Stimulated activated CD4-positive, alpha-beta T cell treated with anti-CD3 and anti-CD28 coated beads, Interleukin-1b, Interleukin-23, amount 100 ng/mL, for 1 hour (primary cell): ENCODE measurements at places on chromosomes 2 and 18.

GRCh38 chr2:231931481-231931915, 5.3 kb upstream of the NPPC start:
- no peak for DNase-seq

DNA sequence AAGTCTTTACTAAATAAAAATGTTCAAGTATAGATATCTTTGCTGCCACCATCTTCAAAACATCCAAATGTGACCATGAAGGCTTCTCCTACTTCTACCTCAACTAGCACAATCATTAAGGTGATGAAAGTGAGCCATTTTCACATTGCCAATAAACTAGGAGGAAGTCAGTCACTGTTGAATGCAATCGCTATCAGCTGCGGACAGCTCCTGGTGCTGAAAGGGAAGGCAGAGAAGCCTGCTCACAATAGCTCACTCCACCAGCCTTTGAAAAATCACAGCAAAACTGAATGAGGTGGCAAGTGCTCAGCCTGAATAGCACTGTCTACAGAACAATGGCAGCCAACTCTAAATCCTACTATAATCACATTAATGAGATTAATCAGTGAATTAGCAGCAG, 2.2 kb downstream of the MYT1L start:
- DNase-seq: no peak

GRCh38 chr2:17713291-17713690, 40.3 kb downstream of the SMC6 start:
- DNase-seq: no peak

GRCh38 chr18:76426737-76427305, 68.2 kb downstream of the ZNF516 start:
- DNase-seq: no peak

DNA sequence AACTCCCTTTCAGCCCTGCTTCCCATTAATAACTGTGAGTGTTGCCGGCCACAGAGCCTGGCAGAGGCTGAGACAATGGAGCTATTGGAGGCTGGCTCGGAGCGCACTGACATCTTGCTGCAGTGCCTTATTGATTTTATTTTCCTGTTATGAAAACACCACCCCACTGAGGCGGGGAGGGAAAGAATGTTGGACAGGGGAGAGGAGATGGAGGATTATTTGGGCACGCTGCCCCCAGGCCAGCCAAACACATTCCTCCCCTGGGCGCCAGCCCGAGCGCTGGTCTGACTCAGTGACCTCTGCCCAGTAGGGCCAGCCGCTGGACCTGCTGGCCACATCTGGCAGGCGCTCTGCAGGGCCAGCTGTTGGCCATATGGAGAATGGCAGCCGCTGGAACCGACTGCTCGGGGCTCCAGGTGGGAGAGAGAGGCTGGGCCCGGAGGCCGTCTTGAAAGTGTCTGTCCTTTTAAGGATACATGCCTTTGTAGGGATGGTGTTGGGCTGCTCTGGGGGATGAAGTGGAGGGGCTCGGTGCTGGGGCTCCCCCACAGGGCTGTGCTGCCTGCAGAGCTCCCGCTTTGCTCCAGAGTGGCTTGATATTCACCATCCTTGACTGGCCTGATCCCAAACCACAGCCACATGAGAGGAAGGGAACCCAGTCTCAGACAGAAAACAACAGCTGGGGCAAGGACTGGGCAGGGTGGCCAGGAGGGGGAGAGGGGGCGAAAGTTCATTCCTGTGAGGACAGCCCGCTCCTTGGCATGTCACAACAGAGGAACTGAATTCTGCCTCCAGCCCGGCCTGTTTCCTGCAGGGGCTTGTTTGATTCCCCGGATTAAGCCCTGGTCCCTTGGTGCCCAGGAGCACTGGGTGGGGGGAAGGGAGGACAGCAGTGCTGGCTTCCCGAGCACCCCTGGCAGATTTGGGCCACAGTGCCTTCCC, 179.0 kb downstream of the KLHL29 start:
- DNase-seq: no peak

GRCh38 chr2:113229795-113230194, 48.9 kb downstream of the PAX8 start:
- DNase-seq: no peak

DNA sequence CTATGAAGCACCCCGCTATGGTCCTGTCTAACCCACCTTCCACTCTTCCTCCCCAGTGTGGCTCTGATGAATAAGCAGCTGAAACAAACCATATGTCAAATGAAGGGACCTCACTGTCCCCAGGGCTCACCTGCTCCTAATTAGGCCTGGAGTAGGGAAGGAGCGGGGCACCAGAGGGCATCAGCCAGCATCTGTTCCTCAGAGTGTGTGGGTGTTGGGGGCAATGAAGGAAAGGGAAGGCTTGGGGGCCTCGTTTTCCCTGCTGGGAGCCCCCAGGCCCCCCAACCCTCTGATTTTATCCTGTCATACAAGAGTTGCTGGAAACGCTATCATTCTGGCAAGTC, 274.7 kb downstream of the HAUS1 start:
- no peak for DNase-seq

GRCh38 chr2:138500592-138501424, 762 bp upstream of the SPOPL start:
- no peak for DNase-seq

GRCh38 chr2:29776406-29776805, 145.0 kb downstream of the ALK start:
- DNase-seq: no peak

- no peak for DNase-seq
Observed at GRCh38 chr2:161206471-161207032, 46.3 kb downstream of the TANK start.

DNA sequence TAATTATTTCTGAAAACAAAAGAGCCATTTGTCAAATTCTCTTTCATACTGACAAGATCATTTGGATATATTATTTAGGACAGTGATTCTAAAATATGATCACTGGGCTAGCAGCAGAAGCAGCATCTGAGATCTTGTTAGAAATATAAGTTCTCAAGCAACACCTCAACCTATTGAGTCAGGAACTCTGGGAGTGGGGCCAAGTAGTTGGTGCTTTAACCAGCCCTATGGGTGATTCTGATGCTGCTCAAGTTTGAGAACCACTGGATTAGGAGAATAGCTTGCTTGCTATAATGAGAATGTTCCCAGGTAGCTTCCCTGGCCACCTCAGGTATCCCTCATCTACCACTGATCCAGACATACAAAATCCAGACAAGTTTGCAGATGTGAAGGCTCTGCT, 466.9 kb upstream of the CELF4 start:
- no peak for DNase-seq

GRCh38 chr2:104430359-104430740, 423.6 kb upstream of the POU3F3 start:
- DNase-seq: no peak

GRCh38 chr2:26464390-26465265, 13.3 kb downstream of the OTOF start:
- no peak for DNase-seq

DNA sequence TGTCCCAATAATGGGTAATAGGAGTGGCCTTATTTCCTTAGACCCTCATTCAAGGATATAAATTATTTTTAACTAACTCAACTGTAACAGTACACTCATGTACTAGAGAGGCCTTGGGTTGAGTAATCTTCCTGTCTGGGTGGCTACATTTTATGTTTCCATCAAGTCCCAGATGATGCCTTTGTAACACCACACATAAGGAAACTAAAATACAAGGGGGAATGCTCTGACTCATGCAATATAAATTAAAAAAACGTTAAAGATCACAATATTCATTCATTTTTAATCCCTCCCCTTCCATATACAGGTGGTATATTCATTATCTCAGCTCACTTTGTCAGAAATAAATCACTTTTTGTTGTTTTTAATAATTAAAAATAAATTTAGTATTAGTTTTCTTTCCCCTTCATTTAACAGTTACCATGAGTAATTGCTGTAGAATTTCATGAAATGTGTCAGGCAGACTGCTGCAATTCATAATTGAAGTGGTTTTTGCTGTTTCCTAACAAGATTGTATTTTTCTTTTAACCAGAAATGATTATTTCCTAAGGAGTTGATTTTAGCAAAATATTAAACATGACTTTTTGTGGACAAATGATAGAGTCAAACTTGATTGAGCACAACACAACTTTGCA, 1403.6 kb downstream of the SUCLG1 start:
- no peak for DNase-seq

- no peak for DNase-seq
Observed at GRCh38 chr2:209511637-209512036, 87.8 kb downstream of the MAP2 start.

DNA sequence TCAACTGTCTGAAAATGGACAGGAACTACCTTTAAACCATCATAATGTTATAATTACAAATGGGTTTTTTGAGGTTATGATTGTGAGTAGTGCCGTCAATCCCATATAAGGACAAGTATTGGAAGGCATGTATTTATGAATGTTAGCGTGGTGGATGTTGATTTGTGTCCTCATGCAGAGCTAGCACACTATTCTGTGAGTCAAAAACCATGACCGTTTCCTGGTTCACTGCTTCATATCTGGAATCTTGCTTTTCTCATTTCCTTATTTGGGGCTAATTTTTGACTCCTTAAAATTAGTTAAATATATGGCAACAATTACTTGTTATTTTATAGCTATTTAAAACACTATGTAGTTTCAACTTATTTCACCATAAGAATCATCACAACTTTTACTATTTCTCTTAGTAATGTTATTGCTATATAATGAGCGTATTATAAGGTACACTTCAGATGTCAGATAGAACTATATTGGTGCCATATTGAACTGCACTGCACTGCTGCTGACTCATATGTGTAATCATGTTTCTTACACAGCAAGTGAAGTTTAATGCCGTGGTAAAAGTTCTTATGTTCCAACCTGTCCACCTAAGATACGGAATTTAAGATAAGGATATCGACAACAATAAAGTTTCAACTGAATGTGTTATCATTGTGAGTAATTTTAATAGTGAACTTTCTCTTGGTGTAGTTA, 192.8 kb downstream of the PTGR3 start:
- DNase-seq: no peak

DNA sequence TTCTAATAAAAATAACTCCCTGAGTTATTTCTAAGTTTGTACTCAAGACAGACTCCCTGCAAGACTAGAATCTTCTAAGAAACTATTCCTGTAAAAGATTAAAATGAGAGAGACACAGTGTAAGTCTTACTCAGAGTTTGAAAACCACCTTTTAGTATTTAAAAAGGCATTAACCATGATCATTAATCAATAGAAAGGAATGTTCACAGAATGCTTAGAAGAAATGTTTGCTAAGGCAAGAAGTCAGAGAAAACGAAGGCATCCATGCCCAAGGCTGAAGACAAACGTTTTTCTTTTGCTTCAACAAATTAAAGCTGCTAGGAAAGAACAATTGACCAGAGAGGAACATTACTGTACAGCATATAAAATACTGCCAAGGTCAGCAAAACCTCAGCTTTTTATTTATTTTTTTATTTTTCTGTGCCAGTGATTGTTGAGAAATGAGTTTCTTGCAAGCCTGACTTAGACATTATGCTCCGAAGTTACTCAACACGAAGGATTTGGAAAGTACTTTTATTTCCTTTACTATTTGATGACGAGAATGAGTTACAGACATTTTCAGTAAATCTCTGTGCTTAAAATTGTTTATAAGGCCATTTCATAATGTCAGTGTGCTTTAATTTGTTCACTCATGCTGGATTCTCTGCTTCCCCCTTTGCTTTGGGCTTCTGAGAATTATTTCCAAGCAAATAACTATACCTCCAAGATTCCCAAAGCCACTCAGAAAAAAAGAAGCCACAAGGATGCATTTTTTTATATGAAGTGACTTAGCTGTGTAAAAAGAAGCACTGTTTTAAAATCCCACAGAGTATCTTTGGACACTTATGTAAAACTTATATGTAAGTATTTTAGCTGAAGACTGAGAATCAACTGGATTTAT, 20.5 kb downstream of the RND3 start:
- DNase-seq: no peak

DNA sequence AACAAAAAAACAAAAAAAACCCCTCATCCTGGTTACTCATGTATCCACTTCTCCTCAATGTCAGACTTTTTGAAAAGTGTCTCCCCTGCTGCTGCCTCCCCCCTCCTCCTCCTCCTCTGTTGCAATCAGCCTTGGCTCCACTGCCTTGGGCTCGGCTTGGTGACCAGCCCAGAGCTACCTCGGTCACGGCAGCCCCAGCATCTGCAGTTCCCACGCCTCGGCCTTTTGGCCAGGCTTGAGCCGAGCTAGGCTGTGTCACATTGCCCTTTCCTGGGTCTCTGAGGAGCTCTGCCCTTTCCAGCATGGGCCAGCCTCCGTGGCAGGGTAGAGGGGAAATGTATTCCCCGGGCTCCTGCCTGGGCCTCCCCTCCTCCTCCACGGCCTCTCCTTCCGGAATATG, 22.7 kb upstream of the INHBB start:
- no peak for DNase-seq

DNA sequence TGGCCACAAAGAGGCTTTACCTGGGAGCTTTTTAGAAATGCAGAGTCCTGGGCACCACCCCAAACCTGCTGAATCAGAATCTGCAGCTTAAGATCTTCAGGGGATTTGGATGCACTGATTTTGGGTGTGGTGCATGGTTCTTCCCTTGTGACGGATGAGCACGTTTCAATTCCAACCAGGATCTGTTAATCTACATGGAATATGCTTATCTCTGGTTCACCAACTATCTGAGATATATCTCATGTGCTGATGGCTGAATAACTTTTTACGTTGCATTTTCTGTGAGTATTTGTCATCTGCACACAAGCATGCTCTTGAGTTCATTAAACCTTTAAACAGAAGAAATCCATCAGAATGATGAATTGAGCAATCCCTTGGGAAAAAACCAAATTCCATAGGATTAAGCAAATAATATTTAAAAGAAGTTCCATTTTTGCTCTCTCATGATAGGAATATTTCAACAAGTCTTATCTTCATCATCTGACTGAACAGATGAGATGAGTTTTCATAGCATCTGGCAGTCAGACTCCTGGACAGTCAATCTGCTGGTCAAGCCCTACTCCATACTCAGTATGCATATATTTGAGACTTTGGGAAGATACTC, 120.6 kb downstream of the PLB1 start:
- no peak for DNase-seq

DNA sequence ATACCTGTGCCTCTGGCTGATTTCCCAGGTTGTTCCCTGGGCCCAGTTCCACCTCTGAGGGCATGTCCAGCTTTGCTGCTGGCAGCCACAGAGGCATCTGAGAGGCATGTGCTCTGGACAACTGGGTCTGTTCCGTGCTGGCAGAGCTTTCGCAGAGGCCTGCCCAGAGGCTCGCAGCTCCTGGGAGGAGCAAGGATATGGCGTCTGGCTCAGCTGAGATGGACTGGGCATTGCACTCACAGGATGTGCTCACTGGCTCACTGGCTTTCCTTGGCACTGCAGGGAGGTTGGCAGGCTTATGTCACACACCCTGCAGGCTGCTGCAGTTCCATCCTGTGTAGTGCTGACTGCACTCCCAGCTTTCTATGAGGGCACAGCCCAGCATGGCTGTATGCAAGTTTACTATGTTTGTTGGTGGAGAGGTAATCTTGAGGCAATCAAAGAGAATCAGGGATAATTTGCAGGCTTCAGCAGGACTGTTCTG, 172.3 kb downstream of the PRKCE start:
- no peak for DNase-seq

GRCh38 chr2:160305081-160305750, 105.1 kb upstream of the ITGB6 start:
- no peak for DNase-seq

- DNase-seq: peak; percentile 2
Observed at GRCh38 chr2:171598713-171599319, 76.5 kb downstream of the CYBRD1 start.

- DNase-seq: no peak
Observed at GRCh38 chr2:238160206-238161129, 1.7 kb downstream of the ERFE start.

- DNase-seq: no peak
Observed at GRCh38 chr2:239376351-239376750, 24.5 kb downstream of the HDAC4 start.

GRCh38 chr2:224354632-224355211, 47.2 kb downstream of the FAM124B start:
- no peak for DNase-seq
